Activated T-cell treated with anti-CD3 and anti-CD28 coated beads for 48 hours (primary cell): ENCODE measurements at places on chromosomes 5 and 9.

GRCh38 chr5:142290577-142291299, 34.1 kb downstream of the SPRY4 start:
- DNase-seq: no peak

DNA sequence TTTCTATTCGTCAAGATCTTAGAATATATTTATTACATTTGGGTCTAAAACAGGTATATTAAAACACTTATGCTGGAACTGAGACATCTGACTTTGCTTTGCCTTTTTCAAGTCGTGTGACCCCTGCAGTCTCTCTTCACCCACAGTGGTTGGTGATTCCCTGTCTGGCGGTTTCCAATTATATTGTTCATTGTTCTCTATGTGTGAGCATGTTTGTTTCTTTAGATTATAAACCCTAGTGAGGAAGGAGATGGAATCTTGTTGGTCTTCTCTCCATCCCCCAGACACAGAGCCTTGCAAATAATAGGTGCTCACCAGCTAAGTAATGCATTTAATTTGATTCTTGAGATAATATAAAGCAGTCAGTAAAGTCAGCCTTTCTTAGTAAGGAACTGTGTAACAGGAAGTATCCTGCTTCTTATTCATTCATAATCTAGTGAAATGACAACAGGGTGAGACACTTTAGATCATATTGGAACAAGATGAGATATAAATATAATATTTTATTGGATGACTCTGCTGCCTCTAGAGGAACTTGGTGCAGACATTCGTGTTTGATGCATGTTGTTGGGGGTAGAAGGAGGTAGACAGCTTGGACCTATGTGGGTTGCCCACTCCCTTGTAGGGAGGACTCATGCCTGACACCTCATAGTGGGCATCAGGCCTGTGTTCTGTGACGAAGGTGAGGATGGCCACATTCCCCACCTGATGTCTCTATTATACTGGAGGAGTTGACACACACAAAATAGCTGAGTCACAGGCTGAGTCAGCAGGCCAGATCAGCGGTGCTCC, 88.1 kb downstream of the FGF1 start:
- peak; percentile 21 for DNase-seq

GRCh38 chr5:169610606-169611005, 26.5 kb upstream of the DOCK2 start:
- DNase-seq: no peak

- DNase-seq: no peak
Measured at GRCh38 chr5:34409373-34409772, 246.8 kb upstream of the RAI14 start.

DNA sequence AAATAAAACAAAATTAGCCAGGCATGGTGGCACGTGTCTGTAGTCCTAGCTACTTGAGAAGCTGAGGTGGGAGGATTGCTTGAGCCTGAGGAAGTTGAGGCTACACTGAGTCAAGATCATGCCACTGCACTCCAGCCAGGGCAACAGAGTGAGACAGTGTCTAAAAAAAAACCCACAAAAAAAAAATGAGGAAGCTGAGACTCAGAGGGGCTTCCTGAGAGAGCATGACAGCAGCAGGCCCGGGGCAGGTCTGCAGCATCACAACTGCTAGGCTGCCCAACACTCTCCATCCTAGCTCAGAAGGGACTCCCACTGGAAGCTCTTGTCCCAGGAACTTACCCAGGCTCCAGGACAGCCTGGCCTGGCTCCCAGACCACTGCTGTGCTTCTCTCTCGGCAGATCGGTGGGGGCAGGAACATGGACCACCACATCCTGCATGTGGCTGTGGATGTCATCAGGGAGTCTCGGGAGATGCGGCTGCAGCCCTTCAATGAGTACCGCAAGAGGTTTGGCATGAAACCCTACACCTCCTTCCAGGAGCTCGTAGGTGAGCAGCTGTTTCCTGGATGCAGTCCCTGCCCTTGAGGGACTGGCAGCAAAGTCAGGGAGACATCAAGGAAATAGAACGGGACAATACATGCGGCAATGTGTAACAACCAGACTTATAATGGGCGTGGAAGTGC, 19.1 kb downstream of the PTGS1 start:
- DNase-seq: no peak

GRCh38 chr5:61638476-61638875, 306.4 kb downstream of the ZSWIM6 start:
- DNase-seq: no peak

GRCh38 chr5:78416677-78417425, 56.4 kb downstream of the SCAMP1 start:
- no peak for DNase-seq

DNA sequence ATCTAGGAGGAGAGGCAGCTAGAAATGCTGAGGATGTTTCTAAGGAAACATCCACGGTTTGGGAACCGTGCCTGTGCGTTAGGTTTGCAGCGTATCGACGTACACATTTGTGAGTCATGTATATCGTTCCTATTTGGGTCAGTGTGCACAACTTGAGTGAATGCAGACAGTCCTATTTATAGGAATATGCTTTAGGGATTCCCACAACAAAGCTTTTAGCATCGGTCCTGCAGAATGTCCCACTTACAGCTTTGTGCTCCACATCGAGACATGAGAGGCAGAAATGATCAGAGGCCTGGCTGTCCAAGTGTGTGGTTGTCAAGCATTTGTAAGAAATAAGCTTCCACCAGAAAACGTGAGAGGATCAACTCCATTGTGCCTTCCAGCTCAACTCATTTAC, 1282.7 kb upstream of the WWC1 start:
- DNase-seq: no peak

DNA sequence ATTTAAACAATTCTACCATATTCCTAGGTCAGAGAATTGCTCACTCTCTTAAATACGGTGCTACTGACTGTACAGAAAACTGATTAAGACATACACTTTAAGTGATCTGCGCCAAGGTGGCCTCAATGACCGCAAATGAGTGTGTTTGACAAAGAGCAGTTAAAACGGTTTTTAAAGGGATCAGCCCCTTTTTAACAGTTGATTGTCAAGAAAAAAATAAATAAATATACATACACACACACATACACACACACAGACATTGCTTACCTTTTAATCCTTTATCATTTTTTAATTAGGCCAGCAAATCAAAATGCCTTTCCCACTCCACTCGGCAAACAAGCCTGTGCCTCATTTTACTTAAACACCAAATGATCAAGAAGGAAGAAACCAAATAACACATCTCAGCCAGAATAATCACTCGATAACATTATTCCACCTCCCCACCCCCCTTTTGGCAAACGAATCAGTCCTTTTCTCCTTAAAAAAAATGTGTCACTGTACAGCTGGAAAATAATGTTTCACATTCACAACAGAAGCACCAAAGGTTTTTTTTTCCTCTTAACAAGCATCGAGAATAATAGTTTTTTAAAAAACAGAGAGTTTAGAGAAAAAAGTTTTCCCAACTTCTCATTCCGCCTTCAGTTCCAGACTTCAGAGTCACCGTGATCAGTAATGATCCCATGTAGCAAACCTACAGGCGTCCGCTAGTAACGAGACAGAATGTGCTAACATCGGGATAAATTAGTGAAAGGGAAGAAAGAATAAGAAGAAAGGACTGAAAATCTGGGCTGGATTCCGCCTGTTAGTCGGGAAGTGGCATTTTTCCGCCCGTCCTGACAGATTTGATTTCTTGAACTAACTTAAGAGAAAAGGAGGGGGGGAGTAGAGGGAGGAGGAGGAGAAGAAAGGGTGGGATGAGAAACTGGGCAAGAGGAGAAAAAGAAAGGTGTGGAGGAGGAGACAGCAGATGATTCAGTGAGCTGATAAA, at the start of gene ZNF608:
Gene ZNF608, minus strand, starts transcription at position 712 of the 988 bp plus-strand sequence. CDS start 1,650 bp downstream, outside the sequence.
- DNase-seq: no peak

GRCh38 chr5:56480078-56480704, 247.1 kb upstream of the ANKRD55 start:
- DNase-seq: peak; percentile 5

DNA sequence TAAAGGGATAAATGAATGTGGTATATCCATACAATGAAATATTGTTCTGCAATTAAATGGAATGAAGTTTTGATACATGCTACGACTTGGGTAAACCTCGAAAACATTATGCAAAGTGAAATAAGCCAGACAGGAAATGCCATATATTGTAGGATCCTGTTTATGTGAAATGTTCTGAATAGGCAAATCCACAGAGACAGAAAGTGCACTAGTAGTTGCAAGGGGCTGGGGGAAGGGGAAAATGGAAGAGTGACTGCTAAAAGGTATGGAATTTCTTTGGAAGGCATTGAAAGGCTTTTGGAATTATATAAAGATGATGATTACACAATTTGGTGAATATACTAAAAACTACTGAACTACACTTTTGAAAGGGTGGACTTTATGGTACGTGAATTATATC, 97.0 kb downstream of the FOXD1 start:
- DNase-seq: no peak

DNA sequence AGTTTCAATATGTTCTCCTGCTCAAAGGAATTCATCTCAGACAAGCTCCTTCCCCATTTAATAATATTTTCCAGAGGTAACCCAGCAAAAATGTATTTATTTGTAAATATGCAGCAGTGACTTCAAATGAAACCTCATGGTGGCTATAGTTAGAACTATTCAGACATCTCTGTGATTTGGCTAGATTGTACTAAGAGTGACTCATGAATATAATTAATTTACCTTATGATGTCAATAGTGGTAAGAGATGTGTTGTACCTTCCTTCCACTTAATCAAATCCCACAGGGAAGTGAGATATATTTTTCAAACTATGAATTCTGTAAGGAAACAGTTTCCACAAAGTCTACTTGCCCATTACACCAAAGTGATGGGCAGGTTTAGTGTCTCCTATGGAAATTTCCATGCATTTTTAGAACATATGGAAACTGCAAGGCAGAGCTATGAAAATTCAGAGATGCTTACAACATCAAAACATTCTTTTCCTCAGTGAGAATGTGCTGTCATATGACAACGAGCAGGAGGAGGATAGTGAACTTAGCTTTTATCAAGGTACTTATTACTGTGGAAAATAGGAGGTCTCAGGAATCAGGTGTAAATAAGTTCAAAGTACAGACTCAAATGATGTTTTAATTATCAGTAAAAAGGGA, 34.0 kb upstream of the SPDL1 start:
- no peak for DNase-seq

DNA sequence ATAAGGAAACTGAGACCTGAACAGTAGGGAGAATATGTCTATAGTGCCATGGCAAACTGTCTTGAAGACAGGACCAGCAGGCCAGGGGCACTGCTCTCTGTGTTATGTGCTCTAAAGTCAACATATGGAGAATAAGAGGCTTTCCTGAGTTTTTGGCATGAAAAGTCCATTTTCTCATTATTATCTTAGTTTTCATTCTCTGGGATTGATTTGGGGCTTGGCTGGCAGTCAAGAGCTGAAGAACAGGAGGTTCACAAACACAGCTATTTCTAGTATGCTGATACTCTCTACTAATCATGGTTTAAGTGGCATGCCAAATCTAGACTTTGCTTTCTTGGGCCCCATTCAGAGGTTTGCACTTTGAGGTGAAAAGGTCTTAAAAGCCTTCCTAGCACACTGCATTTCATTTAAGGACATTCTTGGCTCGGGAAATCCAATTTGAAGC, 404.4 kb downstream of the ZNF608 start:
- no peak for DNase-seq
